Smooth muscle cell of the pulmonary artery (primary cell): ENCODE measurements at places on chromosomes 7 and 10. TPM values are rescaled to one million over a fixed set of nuclear protein-coding genes. Genes with fewer than 3 reads are reported as not detected.

Gene TRPV5
- not detected in 2 replicates for total RNA-seq

Gene C7orf33
- total RNA-seq: not detected in 2 replicates

Gene NUTM2E
- total RNA-seq: not detected in 2 replicates

Gene SPDYE11
- not detected in 2 replicates for total RNA-seq

Gene TMEM140
- total RNA-seq: 8.7 and 17.7 TPM in 2 replicates

Gene MACC1
- total RNA-seq: 0.39 and 0.50 TPM in 2 replicates

Gene PNLIP
- total RNA-seq: not detected in 2 replicates

Gene TMEM229A
- total RNA-seq: 0.07 and 0.39 TPM in 2 replicates

Gene ADIRF
- 86.1 and 116 TPM in 2 replicates for total RNA-seq

Gene HPS1
- total RNA-seq: 34.3 and 54.7 TPM in 2 replicates

Gene EPO
- not detected in 2 replicates for total RNA-seq

Gene POLR2J3
- 34.6 and 36.8 TPM in 2 replicates for total RNA-seq

Gene RNF148
- 0.43 and 0.65 TPM in 2 replicates for total RNA-seq
